ENCODE measurements at places on chromosomes 6 and 20. TPM values are rescaled to one million over a fixed set of nuclear protein-coding genes. Genes with fewer than 3 reads are reported as not detected.
A peak's percentile ranks its signal among the peaks of the same experiment; 100 is the strongest.

- no peak overlapping the region for H3K4me3 ChIP-seq
- no peaks in the 10 kb centered on the region for H3K27me3 ChIP-seq
- no peaks in the 10 kb centered on the region for H3K4me1 ChIP-seq
Measured at GRCh38 chr20:12152996-12153395, 235.3 kb downstream of the BTBD3 start.

DNA sequence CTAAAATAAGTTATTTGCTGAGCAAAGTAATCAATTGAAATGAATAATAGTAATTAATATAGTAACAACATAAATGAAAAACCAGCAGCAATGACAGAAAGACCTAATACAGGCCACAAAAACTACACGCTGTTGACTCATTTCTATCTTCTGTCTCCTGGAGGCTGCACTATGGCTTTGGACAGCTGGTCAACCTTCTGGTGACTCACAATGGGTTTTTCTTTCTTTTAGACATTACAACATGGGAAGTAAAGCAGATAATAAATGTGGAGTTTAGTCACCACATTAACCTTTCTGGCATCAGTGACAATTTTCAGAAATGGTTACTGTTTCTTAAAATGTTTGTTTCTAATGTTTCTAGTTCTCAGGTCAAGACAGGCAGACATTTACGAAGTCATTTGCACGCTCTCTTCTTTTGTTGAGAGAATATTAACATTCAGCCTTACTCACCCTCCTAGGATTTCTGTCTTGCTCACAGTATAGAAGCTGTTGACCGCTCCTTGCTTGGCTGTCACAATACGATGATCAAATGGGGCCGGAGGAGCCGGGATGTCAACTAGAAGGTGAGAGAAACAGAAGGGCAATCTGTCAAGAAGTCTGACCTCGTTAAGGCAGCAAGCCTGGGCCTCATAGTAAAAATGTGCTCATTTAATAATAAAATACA, 62.2 kb downstream of the MYLK4 start:
- no peaks in the 10 kb centered on the region for H3K36me3 ChIP-seq
- H3K4me3 ChIP-seq = no peak overlapping the region
- no peaks in the 10 kb centered on the region for H3K27me3 ChIP-seq
- DNase-seq = no peak
- H3K27ac ChIP-seq = peak overlapping the region; percentile 46

Gene FOXA2
- polyA plus RNA-seq = not detected

DNA sequence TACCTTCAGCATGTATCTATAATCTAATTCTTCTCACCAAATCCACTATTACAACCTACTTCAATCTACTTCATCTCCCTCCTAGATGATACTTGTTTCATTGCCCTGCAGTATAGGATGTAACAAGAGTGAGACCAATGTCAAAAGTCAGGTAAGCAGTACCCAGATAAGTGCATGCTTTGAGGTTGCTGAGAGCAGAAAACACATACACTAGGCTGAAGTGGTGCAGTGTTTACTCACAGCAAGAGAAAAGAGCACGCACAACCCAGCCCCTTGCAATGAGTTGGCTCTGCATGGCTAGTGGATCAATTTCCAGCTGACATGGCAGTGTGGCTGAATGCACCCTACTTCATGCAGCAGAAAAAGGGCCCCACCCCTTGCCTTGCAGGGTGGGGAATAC, 199.9 kb downstream of the EPHA7 start:
- H3K27ac ChIP-seq = no peak overlapping the region
- H3K4me1 ChIP-seq = no peaks in the 10 kb centered on the region
- H3K4me3 ChIP-seq = no peak overlapping the region
- DNase-seq = no peak
- no peaks in the 10 kb centered on the region for H3K27me3 ChIP-seq
- no peaks in the 10 kb centered on the region for H3K36me3 ChIP-seq

- peaks cover 5% of the 10 kb centered on the region for H3K36me3 ChIP-seq
- H3K27me3 ChIP-seq = no peaks in the 10 kb centered on the region
- no peak for DNase-seq
- H3K4me3 ChIP-seq = no peak overlapping the region
Measured at GRCh38 chr6:116568821-116569755, 2.2 kb upstream of the RWDD1 start.

Gene BTN1A1
- polyA plus RNA-seq = not detected

Gene SLC52A3
- not detected for polyA plus RNA-seq

GRCh38 chr6:46419576-46420002, 71.7 kb downstream of the RCAN2 start:
- no peak overlapping the region for H3K27ac ChIP-seq
- no peaks in the 10 kb centered on the region for H3K4me1 ChIP-seq
- H3K36me3 ChIP-seq = no peaks in the 10 kb centered on the region
- H3K27me3 ChIP-seq = no peaks in the 10 kb centered on the region
- no peak overlapping the region for H3K4me3 ChIP-seq
- peak; percentile 27 for DNase-seq

DNA sequence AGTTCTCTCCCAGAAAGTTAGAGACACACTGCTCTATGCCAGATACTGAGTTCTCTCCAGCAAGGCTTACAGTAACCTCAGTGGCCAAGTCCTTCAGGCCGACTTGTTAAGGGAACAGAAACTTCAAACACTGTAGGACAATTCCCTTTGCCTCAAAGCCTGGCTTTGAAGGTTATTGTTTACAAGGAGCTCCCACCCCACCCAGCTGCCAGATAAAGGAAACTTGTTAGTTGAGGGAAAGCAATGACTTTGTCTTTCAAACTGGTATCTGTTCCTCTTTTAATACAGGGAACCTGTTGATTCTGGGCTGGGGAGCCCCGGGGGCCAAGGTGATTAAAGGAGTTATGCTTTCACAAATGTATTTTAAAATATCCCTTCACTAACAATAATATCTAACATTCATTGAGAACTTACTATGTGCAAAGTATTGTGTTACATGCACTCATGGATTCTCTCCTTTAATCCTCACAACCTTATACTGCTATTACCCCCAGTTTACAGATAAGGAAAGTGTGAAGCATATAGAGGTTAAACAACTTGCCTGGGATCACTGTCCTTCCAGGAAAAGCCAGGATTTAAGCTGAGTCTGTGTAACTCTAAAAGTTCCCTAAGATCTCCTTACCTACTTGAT, 27.6 kb upstream of the CDKN1A start:
- no peak overlapping the region for H3K27ac ChIP-seq
- no peak overlapping the region for H3K4me3 ChIP-seq
- DNase-seq = no peak
- H3K4me1 ChIP-seq = peaks cover 15% of the 10 kb centered on the region

DNA sequence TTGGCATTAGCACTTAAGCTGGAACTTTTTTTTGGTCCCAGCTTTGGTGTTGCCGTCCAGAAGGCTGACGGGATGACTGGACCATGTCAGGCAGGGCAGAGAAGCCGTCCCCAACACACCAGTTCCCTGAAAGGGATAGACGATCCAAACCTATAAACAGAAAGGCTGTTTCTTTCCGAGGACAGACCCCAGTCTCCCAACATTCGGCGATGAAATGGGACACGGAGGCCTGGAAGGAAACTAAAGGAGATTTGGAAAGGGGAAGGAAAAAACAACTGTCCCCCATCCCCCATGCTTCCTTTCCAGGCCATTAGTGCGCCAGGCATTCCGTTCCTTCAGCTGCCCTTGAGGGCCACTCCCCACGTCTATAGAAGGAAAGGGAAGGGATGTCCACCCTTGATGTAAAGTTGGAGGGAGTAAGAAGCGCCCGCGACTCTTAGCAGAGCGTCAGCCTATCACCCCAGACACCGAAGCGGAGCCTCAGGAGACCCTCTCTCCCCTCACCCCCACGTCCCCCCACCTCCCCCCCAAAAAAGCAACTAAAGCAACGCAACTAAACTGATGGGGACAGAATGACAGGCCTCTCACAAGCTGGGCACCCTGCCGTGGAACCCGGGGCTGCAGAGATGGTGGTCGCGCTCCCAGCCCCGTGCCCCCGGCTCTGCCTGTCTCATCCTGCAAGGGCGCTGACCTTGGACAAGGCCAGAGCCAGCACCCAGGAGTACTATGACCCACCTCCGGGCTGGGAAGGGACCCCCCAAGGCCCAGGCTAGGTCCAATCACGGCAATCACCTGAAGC, 638 bp downstream of the BLCAP start:
- peak overlapping the region; percentile 99 for H3K4me3 ChIP-seq
- H3K27ac ChIP-seq = peak overlapping the region; percentile 80
- peaks cover 4% of the 10 kb centered on the region for H3K36me3 ChIP-seq
- H3K4me1 ChIP-seq = 0 out of 2 replicates have a peak, but pooled peaks cover 15% of the 10 kb centered on the region
- DNase-seq = peak; percentile 49

All from SK-N-SH (cell line).